ENCODE measurements at places on chromosomes 12 and 14.
A peak's percentile ranks its signal among the peaks of the same experiment; 100 is the strongest.

DNA sequence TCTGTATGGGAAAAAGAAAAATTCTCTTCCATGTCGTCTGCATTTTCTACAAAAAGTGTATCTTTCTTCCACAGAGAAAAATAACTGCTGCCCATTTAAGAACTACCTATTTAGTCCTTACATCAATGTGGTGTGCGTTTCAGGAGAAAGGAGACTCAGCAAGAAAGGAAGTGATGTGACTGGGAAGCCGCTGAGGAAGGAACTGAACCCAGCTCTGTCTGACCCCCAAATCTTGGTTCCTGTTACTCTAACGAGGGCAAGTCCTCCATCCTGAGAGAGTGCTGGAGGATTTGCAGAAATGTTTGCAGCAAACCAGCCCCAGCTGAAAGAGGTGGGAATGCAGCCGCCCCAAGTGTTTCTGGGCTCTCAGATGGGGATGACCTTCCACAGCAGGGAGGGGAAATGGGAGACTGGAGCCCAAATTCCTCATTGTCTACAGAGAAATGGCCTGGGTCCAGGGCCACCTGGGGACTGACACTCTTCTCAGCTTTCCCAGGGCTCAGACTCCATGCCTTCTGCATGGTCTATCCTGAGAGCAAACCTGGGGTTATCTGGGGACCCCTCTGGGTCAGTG lies 6.7 kb upstream of the MLEC start:
- no peak for DNase-seq

DNA sequence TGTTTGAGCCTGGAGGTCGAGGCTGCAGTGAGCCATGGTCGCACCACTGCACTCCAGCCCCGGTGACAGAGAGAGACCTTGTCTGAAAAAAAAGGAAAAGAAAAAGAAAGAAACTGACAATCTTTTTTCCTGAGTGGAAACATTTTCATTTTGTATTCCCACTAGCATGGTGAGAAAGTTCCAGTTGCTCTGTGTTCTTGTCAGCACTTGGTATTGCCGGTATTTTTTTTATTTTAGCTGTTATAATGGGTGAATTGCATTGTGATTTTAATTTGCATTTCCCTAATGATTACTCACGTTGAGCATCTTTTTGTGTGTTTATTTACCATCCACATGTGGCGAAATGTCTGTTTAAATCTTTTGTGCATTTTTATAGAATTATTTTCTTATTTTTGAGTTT lies 25.6 kb downstream of the GLT8D2 start:
- no peak for DNase-seq

DNA sequence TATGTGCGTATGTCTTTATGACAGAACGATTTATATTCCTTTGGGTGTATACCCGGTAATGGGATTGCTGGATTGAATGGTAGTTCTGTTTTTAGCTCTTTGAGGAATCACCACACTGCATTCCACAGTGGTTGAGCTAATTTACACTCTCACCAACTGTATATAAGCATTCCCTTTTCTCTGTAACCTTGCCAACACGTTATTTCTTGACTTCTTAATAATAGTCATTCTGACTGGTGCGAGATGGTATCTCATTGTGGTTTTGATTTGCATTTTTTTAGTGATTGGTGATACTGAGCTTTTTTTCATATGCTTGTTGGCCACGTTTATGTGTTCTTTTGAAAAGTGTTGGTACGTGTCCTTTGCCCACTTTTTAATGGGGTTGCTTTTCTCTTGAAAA lies 49.7 kb downstream of the FRS2 start:
- no peak for DNase-seq

- no peak for DNase-seq
Measured at GRCh38 chr12:124655698-124656516, 88.5 kb upstream of the NCOR2 start.

- no peak for DNase-seq
Measured at GRCh38 chr12:15688202-15688736, 100.9 kb downstream of the EPS8 start.

- DNase-seq: no peak
Measured at GRCh38 chr12:7935590-7936581, at the start of gene SLC2A3. Gene SLC2A3 (minus strand): TSS chr12:7936187. CDS start chr12:7936034, 153 bp downstream.

GRCh38 chr14:95348395-95349080 lies 28.8 kb upstream of the CLMN start:
- no peak for DNase-seq

GRCh38 chr12:93894391-93895088 lies 217.4 kb downstream of the CRADD start:
- no peak for DNase-seq

DNA sequence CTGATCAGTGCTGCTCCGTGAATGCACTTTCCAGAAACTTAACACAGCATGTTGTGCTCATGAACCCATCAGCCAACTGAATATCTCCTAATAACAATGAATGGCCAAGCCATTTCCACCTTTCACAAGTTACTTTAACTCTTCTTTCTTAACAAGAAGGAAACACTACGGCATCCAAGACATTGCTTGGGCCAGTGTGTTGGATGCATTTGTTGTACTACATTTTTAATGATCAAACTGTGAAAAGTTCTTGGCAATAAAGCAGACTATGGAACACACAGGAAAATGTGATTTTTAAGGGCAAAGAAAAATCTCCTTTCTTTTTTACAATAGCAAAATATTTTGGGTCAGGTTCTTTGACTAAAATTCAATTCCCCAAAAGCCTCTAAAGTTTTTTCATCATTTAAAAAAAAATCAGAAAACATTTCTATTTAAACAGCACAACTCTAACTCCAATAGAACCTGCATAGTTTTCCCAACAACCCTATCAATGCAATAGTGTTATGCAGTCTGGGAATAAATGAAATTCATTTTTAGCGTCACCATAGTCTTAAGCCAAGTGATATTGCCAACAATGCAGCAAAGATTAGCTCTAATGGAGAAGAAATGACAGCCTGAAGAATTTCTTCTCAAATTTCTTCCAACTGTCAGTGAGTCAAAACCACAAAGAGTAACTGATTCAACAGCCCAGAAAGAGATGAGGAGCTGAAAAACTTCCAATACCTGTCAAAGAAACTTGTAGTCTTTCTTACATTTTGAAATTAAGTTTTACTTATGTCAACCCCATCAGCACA lies 50.7 kb upstream of the PTPRR start:
- DNase-seq: no peak

- DNase-seq: no peak
Measured at GRCh38 chr14:59534361-59534987, 42.1 kb downstream of the CCDC175 start.

DNA sequence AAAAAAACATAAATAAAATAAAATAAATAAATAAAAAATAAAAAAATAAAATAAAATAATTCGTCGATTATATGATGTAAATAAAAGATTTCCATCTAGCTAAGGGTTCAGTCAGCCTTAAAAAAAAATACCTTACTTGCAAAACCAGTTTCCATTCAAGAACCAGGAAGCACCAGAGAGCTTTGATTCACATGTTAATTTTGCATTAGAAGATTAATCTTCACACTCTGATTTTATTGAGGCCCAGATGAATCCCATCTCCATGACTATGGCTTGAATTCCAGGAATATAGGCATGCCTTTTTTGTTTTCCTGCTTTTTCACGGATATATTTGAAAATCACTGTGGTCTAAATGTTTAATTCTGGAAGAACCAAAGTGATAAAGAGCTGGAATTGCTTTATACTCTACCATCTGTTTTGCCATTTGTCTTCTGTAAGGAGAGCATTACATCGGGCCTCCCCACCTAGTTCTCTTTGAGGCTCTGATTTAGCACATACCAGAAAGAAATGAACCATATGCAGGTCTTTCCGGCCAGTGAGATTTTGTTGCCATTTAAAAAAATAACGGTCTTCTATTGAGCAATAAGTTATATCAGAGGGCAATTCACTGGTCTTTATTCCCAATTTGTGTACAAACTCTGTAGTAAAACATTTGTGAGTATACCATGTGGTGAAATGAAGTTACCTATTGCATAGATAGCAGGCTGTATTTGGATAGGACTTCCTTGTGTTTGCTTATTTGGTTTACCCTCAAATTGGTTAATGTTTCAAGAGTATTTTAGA lies 175.5 kb downstream of the AEBP2 start:
- no peak for DNase-seq

- DNase-seq: no peak
Measured at GRCh38 chr14:75123991-75124390, 2.9 kb downstream of the NEK9 start.

GRCh38 chr14:51681411-51681810 lies 29.7 kb downstream of the FRMD6 start:
- DNase-seq: no peak

GRCh38 chr14:103545915-103546651 lies 16.4 kb downstream of the BAG5 start:
- no peak for DNase-seq

DNA sequence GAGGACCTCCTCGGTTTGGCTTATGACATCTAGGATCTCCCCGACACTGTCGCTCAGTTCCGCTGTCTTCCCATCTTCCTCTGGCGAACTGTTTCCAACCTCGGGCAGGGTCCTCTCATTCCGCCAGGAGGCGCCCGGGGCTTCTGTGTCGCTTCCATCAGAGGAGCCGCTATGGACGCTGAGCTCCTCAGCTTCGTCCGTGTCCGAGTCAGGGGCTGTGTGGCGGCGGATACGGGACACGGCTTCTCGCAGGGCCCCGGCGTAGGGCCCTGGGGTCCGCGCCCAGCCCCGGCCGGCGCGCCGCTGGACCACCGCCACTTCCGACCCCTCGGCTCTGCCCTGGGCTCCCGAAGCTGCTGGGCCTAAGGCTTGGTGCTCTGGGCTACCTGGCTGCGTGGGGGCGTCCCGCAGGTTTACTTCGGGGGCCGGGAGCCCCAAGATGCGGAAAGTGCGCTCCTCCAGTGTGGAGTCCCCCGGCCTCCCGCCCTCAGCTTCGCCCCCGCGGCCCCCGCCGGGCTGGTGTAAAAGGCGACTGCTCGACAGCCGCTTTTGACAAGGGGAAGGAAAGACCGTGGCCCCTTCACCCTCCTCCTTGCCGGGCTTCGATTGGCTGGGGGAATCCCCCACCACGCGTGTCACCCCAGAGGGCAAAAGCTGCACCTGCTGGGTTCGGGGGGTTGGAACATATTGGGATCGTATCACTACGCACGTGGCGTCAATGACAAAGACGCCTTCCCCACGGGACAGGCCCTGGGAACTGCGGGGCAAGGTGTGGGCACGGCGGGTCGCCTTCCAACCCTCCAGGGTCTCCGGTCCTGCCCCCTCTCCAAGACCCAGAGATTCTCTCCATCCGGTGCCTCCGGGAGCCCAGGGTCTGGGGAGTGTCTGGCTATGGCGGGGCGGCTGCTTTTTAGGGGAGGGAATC lies 2.1 kb downstream of the DDN start:
- DNase-seq: peak; percentile 91

- no peak for DNase-seq
Measured at GRCh38 chr12:85448548-85449139, 168.6 kb downstream of the ALX1 start.

DNA sequence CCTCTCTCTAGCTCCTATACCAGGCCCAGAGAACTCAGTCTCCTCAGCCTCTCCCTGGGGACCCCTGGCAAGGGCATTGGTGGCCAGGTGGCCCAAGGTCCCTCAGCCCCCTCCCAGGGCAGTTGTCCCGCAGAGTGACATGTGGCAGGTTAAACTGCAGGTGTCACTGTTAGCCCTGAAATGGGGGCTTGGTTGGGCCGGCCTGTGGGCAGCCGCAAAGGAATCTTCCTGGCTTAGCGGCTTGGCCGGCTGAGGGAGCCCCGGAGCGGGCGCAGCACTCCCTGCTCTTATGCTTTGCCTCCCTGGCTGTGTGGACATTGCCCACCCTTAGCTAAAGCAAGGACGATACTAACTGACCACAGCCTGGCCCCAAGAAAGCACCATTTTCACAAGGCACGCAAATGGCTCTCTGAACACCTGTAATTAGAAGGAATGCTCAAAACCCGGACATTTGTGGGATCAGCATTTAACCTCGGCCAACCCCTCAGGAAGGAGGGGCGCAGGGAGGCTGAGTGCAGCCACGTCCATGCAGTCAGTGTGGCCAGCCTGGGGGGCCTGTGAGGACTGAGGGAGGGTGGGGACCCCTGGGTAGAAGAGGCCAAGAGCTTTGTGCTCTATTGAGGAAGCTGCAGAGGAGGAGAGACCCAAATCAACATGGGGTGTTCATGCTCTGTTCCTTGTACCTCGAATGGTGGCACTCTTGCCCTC lies 82.2 kb downstream of the PAPOLA start:
- peak; percentile 49 for DNase-seq

- DNase-seq: no peak
Measured at GRCh38 chr12:107207931-107208525, 114.7 kb upstream of the CRY1 start.

DNA sequence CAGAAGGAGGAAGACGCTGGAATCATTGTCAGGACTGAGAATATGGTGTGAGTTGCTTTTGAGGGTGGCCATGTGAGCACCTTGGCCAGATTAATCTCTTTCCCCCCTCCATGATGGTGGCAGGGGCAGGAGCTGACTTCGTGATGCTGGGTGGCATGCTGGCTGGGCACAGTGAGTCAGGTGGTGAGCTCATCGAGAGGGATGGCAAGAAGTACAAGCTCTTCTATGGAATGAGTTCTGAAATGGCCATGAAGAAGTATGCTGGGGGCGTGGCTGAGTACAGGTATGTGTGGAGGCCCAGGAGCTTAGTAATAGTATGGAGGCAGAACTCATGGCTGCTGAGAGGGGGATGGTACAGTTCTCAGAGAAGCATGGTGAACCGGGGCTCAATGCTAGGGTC lies 4.3 kb downstream of the TINF2 start:
- DNase-seq: no peak

- DNase-seq: no peak
Measured at GRCh38 chr12:66965621-66966020, 286.7 kb upstream of the GRIP1 start.

DNA sequence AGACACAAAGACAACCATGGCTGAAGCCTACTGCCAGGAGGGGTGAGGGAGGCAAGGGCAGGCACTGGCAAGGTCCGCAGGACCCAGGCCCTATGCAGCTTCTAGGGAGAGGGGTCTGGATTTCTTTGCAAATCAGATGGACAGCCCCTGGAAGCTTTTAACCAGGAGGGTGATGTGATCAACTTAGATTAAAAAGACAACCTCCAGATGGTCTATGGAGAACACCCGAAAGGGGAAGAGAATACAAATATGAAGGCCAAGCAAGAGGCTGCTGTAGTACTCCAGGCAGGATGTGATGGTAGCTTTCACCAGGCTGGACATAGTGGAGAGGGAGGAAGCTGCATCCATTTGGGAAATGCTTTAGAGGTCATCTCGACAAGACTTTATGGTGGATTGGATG lies 83.3 kb upstream of the TSPAN11 start:
- no peak for DNase-seq
